ENCODE measurements at places on chromosomes 1 and 21.

DNA sequence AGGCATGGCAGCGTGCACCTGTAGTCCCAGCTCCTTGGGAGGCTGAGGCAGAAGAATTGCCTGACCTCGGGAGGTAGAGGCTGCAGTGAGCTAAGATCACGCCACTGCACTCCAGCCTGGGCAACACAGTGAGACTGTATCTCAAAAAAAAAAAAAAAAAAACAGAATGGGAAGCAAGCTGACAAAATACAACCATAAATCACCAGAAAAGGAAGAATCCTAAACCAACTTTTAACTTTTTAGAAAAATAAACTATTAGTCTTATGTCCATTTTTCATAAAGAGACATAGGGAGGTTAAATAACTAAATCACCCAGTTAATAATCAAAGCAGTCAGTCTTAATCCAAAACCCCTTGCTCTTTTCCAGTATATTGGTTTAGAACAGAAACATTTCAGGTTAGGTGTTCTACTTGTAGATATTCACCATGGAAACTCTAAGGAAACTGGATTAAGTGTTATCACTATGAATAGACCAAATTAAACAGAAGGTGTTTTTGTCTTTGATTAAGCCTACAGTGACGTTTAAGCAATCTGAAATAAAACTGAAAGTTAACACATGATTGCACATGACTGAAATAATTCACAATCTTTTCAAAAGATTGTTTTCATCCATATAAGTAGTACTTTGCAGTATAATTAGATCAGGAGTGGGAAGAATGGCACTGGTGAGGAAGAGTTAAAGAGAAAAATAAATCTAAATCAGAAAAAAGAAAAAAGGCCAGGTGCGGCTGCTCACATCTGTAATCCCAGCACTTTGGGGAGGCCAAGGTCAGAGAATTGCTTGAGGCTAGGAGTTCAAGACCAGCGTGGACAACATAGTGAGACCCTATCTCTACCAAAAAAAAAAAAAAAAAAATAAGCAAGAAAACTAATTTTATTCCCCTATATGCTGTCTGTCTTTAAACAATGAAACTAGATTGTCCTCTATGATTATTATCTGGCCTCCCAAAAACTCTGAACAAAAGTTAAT lies 9.6 kb downstream of the CDC42BPA start:
- DNase-seq = no peak

- DNase-seq = no peak
Observed at GRCh38 chr1:118650107-118650807, 337.9 kb downstream of the TBX15 start.

DNA sequence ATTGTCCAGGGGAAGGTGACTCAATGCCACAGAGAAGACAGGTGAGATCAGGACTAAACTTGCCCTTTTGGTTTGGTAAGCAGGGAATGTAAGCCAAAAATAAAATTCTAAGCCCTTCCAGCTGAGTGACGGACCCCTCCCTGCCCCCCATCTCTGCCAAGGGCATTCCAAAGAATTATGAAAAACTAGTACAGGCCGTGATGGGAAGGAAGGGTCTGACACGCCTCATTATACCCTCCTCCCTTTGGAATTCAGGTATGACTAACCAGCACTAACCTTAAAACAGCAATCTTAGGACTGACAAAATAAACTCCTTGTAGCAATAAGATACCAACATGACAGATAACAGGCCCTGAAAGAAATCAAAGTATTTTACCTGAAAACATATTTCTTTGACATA lies 99.6 kb downstream of the GABPA start:
- DNase-seq = no peak

GRCh38 chr21:31064803-31065202 lies 26.5 kb upstream of the KRTAP19-8 start:
- DNase-seq = no peak

GRCh38 chr1:237938553-237938952 lies 47.8 kb upstream of the ZP4 start:
- no peak for DNase-seq

GRCh38 chr1:47661040-47661439 lies 223.2 kb downstream of the FOXD2 start:
- DNase-seq = no peak

DNA sequence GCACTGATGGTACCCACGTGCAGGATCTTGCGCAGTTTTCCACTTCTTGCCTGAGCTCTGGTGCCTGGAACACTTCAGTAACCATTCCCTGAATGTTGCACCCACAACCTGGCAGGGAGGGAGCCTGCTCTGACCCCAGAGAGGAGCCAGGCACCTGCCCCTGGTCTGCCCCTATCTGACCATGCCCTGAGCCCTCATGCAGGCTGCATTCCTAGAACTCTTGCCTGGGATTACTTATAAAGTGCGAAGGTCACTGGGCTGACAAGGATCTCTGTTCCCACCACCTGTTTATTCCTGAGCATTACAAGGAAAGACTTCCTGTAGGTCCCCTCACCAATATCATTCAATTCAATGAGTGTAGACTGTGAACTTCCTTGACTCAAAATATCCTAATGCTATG lies 191.9 kb upstream of the FMN2 start:
- no peak for DNase-seq

- DNase-seq = no peak
Observed at GRCh38 chr1:41427916-41428737, 56.4 kb downstream of the EDN2 start.

GRCh38 chr1:229091721-229092136 lies 179.2 kb upstream of the RAB4A start:
- no peak for DNase-seq

GRCh38 chr1:167542109-167543032 lies 11.2 kb downstream of the CREG1 start:
- no peak for DNase-seq

DNA sequence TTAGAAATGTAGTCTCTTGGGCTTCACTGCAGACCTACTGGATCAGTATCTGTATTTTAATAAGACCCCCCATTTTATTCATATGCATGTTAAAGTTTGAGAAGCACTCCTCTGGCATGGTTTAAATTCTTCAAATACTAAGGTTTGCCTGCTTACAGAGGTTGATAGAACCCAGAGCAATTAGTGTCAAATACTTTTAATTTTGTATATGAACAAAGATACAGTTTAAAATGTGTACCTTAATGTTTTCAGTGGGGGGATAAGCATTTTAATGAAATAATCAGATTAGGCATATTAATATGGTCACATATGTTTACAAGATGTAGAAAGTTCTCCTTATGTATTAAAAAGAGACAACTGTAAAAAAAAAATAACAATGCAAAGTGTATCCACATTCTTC lies 40.4 kb upstream of the EPS15 start:
- no peak for DNase-seq

- no peak for DNase-seq
Observed at GRCh38 chr21:46180079-46180722, 4.1 kb downstream of the SPATC1L start.

GRCh38 chr1:156768610-156769295 lies 1.4 kb downstream of the PRCC start:
- no peak for DNase-seq

DNA sequence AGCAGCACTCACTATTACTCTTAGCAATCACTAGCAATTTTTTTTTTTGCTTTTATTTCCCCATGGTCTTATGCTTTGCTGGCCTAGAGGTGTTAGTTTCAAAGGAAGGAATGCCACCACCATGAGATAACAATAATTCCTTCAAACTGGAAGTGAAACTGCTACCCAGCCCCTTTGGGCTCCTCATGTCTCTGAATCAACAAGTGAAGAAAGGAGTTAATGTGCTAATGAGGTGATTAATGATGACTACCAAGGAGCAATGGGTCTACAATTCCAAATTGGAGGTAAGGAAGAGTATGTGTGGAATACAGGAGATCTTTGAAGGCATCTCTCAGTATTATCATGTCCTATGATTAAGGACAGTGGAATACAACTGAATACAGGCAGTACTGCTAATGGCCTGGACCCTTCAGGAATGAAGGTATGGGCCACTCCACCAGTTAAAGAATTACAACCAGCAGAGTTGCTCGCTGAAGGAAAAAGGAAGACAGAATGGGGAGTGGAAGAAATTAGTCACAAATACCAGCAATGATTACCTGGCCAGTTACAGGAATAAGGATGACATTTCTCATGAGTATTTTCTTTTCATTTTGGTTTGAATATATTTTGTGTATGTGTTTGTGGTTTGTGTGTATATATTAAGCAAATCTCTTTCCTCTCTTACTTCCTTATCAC lies 652.9 kb downstream of the ADGRL2 start:
- DNase-seq = no peak

GRCh38 chr21:34189506-34189905 lies 116.1 kb downstream of the MRPS6 start:
- DNase-seq = no peak

- DNase-seq = no peak
Observed at GRCh38 chr1:44238660-44239059, 25.4 kb downstream of the DMAP1 start.

DNA sequence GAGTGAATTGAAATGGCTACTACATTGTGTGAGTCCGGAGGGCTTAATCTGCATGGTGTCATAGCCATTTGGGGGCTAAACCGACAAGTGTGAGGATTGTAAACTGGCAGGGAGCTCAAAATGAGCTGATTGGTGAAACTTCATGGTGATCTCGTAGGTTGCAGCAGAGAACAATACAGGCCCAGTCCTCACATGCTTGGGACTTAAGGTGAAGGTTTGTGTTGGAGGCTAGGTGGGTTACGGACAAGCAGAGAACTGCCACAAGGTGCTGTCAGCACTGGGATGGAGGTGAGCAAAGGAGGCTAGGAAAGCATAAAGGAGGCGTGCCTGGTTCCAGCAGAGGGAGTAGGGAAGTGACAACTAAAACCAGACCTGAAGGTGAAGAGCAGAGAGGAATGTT lies 9.4 kb downstream of the PGM1 start:
- DNase-seq = no peak

DNA sequence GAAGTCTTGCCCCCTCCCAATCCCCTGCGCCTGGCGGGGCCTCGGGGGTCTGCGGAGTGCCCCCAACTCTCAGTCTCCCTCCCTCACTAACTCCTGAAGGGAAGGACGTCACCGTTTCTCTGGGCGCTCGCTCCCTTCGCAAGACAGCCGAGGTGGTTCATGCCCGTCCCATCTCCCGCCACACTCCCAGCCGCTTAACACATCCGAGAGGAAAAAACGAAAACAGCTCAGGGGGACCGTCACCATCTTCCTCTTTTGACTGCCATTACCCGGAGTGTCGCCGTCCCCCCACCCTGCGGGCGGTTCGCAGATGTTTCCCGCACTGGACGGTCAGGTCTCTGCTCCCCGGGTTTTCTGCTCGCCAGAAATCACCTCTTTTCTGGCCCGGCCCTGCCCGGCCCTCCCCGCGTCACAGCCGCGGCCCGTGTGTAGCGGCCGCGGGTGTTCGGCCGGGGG lies 532 bp downstream of the ERO1B start:
- DNase-seq = peak; percentile 7

- DNase-seq = no peak
Observed at GRCh38 chr1:186828611-186829454, at the start of gene PLA2G4A. Gene PLA2G4A (plus strand): TSS chr1:186828949. CDS start chr1:186854355, 25,406 bp downstream.

DNA sequence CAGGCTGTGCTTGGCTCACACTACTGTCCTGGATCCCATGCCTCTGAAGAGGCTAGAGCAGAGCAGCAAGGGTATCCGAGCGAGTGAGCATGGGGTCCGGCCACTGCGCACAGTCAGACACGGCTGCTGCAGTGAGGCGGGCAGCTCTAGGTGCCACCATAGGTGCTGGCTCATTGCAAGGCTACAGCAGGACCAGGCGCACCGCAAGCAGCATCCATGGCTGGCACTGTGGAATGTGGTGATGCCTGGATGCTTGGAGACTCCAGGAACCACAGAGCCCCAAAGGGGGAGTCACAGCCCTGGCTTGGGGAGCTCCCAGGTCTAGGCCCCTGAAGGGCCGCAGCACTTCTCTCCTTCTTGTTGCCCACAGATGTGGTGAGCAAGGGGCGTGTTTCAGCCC lies 47.2 kb downstream of the ATP6V1G3 start:
- DNase-seq = no peak

- no peak for DNase-seq
Observed at GRCh38 chr1:219420913-219421312, 192.0 kb downstream of the ZC3H11B start.

GRCh38 chr1:113983826-113984225 lies 4.6 kb downstream of the OLFML3 start:
- no peak for DNase-seq

DNA sequence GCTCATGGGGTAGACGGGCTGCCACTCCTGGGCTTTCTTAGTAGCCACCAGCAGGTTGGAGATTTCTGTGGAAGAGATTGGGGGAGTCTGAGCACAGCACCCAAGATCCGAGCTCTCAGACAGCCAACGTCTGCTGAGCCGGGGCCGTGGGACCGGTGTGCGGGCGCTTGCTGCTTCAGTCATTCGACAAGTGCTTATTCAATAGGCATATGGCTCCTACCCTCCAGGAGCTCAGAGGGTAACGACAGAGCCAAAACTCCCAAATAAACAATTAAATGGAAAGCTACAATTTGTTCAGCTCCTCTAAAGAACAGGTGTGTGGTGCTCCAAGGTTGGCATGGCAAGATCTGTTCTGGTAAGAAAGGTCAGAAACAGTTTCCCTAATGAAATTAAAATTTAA lies 106.0 kb downstream of the RAVER2 start:
- no peak for DNase-seq

DNA sequence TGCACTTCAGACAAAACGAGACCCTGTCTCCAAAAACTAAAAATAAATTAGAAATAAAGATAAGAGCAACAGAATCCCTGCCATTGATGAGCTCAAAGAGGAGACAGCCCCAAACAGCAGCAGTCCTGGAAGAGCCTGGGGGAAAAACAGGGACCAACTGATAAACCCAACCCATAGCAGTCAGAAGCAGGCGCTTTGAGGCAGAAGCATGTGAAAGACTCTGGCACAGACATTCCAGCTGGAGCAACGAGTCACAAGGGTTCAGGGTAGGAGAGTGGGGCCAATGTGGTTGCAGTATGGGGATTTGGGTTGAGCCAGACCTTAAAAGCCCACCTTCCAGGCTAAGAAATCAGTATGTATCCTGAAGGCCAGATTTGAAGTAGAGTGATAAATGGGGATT lies 78.5 kb downstream of the MPZL1 start:
- no peak for DNase-seq

GRCh38 chr1:174408146-174408545 lies 39.6 kb upstream of the GPR52 start:
- DNase-seq = no peak

DNA sequence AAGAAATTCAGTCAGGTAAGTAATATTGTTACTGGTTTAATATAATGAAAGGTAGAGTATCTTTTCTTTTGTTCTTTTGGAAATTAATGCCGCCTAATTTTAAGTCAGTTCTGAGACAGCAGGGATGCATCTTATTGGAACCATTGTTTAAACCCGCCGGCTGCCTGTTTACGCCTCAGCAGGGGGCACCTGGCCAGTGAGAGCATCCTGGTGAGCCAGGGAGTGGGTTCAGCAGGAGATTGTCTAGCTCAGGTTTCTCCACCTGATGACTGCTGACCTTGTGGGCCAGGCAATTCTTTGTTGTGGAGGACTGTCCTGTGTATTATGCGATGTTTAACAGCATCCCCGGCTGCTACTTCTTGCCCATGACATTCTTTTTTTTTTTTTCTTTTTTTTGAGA lies 30.2 kb downstream of the CHAF1B start:
- DNase-seq = no peak

DNA sequence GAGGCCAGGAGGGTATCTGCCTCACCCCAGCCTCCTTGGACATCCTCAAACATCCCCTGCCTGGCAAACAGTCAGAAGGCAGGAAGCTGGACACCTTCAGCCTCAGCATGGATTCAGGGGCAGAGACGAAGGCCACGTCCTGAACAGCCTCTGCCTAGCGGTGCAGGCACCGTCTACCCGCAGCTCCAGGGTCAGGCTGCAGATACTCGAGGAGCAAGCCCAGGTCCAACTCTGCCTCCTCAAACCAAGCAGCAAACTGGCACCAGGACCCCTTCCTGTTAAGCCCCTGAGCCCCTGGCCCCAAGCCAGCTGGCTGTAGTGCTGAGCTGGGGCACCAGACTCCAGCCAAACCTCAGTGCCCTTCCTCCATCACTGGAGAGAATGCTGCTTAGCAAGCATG lies 494.7 kb downstream of the NPHP4 start:
- no peak for DNase-seq
